ENCODE measurements at places on chromosomes 5 and 9.

DNA sequence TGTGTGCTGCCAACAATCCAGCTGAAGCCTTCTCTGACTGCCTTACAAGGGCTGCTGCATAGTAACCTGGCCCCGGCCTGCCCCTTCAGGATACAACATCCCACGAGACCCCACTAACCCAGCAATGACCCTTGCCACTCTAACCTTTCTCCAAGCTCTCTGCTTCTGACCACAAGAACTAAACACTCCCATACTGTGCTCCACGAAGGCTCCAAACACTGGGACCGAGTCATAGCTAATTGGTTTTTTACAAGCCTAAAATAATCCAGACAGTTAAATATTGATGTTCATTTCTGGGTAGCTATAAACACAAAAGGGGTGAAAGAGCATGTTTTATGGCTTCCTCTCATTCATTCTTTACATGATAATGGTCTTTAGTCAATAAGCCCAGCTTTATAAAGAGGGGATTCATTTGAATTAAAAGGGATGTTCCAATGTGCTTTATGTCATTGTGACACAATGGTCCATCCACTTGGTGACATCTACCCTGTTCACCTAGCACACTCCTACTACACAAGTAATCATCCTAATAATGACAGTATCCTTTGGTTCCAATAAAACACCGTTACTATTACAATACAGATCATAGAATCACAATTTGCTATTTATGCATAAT is 16.2 kb upstream of the TLE4 start:
- no peak for DNase-seq

DNA sequence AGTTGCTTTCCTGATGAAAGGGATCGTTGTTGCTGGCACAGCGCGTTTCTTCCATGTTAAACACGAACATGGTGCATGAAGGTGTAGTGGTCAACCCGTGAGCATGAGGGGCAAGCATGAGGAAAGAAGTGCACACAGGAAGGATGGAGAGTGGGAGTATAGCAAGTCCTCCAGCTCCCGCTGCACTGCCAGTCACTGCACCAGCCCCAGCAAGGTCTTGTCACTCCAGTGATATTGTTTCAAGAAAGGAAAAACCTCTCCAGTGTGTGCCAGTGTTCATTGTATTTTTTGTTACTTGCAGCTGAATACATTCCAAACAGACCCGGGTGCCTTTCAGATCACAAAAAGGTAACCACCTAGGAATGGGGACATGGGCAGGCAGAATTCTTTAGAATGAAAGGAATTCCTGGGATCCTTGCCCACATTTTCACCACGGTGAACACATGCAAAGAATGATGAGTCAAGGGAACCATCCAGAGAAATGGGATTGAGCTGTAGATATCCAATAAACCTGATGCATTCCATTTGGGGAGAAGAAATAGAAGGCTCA is 186.3 kb downstream of the AOPEP start:
- DNase-seq, result no peak

- no peak for DNase-seq
Observed at GRCh38 chr9:34552606-34552981, 29.8 kb upstream of the ENHO start.

GRCh38 chr5:93748875-93749397 is 7.5 kb upstream of the POU5F2 start:
- no peak for DNase-seq

DNA sequence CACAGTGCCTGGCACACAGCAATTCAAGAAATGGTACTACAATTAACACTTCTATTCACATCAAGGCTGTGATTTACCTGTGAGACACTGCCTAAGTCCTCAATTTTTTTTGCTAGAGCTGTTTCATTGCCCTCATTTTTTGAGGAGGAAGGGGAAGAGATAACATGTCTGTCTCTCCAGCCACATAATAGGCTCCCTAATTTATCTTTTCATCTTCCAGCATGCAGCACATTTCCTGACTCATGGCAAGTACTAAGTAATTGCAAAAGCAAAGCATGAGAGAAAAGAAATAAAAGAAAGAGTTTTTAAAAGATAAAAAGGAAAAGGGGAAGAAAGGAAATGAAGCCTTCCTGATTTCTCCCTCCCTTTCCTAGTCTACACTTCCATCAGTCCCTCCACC is 26.9 kb upstream of the RNF38 start:
- no peak for DNase-seq

DNA sequence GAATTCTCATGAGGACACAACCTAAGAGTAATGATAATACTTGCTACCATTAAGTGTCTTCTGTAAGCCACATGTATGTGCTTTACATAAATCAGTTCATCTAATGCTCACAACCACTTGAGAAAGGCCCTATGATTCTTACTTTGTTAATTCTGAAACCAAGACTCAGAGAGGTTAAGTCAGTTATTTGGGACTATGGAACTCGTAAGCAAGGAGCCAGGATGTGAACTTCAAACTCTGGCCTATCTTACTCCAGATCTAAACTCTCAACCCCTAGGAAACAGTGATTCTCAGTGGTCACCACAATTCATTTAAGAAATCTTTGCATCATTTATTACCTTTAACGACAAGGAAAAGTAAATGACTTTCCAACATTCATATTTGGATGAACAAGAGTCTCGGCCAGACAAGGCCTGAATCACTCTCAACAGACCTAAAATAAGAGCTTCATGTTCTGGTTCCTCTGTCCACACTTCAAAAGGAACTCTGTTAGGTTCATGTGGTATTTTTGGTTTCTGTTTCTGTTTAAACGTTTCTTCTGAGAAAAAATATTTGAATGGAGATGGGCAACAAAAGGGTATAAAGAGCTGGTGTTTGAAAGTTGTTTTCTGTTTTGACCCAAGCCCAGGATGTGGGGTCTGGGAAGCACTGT is 104.8 kb downstream of the LPAR1 start:
- no peak for DNase-seq

- no peak for DNase-seq
Observed at GRCh38 chr9:36731068-36731956, 158.6 kb downstream of the MELK start.

DNA sequence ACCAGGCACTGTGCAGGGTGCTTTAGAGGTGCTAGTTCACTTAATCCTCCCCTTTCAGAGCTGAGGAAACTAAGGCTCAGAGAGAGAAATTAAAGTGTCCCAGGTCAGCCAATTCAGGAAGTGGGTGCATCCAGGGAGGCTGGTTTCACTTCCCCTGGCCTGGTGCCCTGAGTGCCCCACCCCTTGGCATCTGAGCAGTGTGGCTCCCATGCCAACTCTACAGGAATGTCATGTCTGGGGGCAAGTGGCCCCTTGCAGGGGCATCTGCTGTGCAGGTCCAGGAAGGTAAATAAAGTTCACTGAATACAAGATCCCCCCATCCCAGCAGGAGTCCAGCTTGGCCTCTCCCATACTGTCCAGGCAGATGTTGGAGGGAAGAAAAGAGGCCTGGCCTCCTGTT is 4.4 kb upstream of the N4BP3 start:
- DNase-seq, result no peak

- no peak for DNase-seq
Observed at GRCh38 chr5:86797677-86798076, 179.9 kb downstream of the COX7C start.

DNA sequence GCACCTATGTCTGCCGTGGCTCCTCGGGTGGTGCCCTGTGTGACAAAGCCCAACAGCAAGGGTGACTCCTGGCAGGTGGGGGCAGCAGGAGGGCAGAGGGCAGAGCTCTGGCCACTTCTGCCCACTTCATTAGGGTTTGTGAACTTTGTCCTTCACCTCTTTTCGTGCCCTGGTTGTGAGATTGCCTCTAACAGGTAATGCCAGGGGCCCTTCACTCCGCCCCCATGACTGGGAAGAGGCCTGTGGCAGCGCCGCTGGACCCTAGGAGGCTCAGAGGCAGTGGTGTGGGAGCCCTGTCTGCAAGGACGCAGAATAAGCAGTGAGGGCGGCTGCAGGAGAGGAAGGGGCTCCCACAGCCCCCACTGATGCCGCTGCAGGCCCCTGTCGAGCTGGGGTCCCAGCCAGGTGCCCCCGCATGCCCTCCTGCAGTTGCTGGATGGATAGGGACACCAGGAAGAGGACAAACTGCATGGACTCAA is 108.7 kb upstream of the LMX1B start:
- no peak for DNase-seq

DNA sequence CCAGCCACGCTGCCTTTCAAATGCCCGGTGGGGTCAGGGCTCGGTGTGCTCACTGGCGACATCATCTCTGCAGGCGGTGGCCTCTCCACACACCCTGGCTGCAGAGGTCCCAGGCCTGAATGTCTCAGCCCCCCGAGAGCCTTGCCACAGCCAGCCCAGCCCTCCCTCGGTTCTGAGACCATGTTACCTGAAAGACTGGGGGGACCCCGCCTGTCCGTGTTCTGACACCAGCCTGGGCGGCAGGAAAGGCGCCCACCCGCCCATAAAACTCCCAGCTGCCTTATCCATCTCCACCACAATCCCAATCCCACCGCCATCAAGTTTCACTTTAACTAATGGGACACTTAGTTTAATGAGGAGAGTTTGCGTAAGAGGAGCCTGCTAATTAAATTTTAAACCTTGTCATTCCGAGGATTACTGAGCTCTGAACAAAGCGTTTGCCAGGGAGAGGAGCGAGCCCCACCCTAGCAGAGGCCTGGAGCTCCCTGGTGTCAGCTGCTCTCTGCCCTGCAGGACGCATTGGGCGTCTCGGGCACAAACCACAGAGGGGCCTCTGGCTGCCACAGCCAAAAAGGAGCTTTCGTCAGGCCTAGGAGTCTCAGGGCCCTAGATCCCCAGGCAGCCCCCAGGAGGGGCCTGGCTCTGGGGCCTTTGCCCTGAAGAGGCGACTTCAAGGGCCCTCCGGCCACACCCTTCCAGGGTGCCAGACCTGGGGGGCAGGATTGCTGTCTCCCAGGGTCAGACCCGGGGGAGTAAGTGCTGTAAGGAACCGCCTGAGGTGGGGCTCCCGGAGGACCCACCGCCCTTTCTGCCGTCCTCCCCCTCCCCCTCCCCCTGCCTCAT is 15.3 kb downstream of the LHX3 start:
- no peak for DNase-seq

GRCh38 chr9:77751341-77752091 is 103.4 kb upstream of the GNA14 start:
- DNase-seq, result no peak

GRCh38 chr9:134925011-134925511 is 7.3 kb upstream of the FCN1 start:
- no peak for DNase-seq

- no peak for DNase-seq
Observed at GRCh38 chr5:131019111-131019510, 145.9 kb downstream of the HINT1 start.

GRCh38 chr5:124262991-124263571 is 483.4 kb downstream of the ZNF608 start:
- no peak for DNase-seq

DNA sequence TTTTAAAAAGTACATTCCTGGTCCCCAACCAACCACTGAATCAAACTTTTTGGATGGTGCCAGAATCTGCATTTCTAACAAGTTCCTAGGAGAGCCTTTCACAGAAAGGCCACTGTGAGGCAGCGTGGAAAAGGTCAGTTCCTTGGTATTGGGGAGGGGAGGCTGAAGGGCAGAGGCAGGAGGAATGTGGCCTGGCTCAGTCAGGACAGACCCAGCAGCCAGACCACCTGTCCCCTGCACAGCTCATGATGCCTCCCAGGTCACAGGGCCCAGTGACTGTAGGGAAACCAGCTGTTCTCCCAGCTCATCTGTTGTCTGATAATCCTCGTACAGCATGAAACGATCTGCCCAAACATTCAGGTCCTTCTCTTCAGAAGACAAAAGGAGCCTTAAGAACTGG is 132.9 kb downstream of the LHFPL2 start:
- DNase-seq, result no peak
